ENCODE measurements at places on chromosomes 5 and 9. TPM values are rescaled to one million over a fixed set of nuclear protein-coding genes. Genes with fewer than 3 reads are reported as not detected.

Gene GPR21
- 4.3 TPM for total RNA-seq

Gene PCDHGC3
- 120 TPM for total RNA-seq

Gene TMEM174
- not detected for total RNA-seq

Gene CATSPER3
- not detected for total RNA-seq

Gene PALM2AKAP2
- total RNA-seq = 41.8 TPM

Gene SPINK7
- total RNA-seq = not detected

Gene IL33
- total RNA-seq = 152 TPM

DNA sequence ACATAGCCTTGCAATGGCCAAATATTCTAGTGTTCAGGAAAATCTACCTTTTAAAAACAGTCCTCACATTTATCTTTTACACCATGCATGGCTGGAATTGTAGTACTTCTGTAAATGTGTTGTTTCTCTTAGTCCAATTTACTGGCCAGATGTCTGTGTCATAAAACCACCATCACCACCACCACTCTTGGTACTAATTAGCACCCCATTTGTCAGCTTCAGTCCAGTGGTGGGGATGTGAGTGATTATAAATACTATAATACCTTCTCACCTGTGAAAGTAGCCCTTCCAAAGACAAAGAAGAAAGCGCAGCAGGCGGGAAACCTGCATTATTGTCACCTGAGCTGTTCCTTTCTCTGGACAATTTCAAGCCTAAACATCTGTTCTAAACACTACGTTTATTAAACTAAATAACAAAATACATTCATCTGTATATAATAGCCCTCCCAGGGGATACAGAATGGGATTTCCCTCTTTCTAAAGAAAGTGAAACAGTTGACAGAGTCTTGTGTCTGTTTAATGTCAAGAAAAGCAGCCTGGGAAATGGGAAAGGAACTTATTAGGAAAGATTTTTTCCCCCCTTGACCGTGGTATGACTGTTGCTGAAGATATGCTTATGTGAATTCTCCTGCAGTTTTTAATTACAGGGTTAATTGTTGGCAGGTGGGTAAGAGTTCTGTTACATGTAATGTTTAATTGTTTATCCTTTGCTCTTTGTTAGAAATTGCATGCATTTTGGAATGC, 144.5 kb upstream of the NUDT12 start:
- H3K4me1 ChIP-seq = no peaks in the 10 kb centered on the region
- no peak overlapping the region for H3K4me3 ChIP-seq
- H3K36me3 ChIP-seq = no peaks in the 10 kb centered on the region
- H3K27me3 ChIP-seq = no peaks in the 10 kb centered on the region

DNA sequence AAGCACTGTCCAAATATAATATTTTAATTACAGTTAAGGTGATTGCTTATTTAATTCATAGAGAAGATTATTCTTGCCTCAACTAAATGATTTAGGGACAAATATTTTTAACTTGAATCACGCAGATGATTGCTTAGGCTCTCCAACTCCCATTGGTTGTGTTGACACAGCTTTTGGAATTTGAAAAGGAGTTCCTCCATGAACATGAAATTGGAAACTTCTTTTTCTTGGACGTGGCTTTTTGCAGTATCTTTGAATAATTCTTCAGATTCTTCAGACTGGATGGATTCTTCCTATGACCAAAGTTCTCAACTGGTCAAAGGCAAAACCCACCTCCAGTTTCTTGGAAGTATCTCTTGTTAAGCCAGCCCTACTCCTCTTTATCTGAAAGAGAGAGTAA, 456.4 kb upstream of the KLF4 start:
- H3K27me3 ChIP-seq = no peaks in the 10 kb centered on the region
- no peak for DNase-seq
- H3K4me1 ChIP-seq = no peaks in the 10 kb centered on the region
- no peak overlapping the region for H3K4me3 ChIP-seq

- H3K27ac ChIP-seq = no peak overlapping the region
- no peak overlapping the region for H3K4me3 ChIP-seq
- H3K36me3 ChIP-seq = no peaks in the 10 kb centered on the region
- DNase-seq = no peak
- H3K27me3 ChIP-seq = no peaks in the 10 kb centered on the region
- H3K4me1 ChIP-seq = no peaks in the 10 kb centered on the region
Observed at GRCh38 chr5:113364466-113364865, 70.3 kb downstream of the TSSK1B start.

- no peak overlapping the region for H3K4me3 ChIP-seq
- H3K27me3 ChIP-seq = no peaks in the 10 kb centered on the region
- no peak for DNase-seq
- no peaks in the 10 kb centered on the region for H3K36me3 ChIP-seq
Observed at GRCh38 chr5:118905196-118905595, 83.2 kb downstream of the DTWD2 start.

GRCh38 chr9:31536471-31536870, 848.0 kb upstream of the ACO1 start:
- no peak for DNase-seq
- no peaks in the 10 kb centered on the region for H3K36me3 ChIP-seq
- H3K4me1 ChIP-seq = no peaks in the 10 kb centered on the region
- H3K27ac ChIP-seq = no peak overlapping the region
- no peak overlapping the region for H3K4me3 ChIP-seq

GRCh38 chr5:68368311-68369022, 152.9 kb downstream of the PIK3R1 start:
- H3K27ac ChIP-seq = no peak overlapping the region
- H3K4me1 ChIP-seq = no peaks in the 10 kb centered on the region
- H3K27me3 ChIP-seq = no peaks in the 10 kb centered on the region
- no peak for DNase-seq
- no peak overlapping the region for H3K4me3 ChIP-seq
- no peaks in the 10 kb centered on the region for H3K36me3 ChIP-seq

DNA sequence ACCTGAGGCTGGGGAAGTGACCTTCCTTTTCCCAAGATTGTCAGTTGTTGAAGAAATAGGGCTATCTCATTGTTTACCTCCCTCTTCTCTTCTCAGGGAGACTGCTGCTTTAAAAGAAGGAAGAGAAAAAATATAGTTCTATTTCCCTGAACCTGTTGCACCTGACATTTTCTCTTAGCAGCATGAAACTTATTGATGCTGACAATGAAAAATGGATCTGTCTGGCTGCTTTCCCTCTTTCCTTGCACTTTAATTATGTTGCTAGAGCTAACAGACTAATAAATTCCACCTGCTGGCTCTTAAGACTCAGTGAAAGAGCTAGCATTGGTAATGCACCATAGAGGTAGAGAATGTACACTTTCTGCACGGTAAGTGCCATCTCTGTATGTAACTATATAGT, 6.2 kb upstream of the CKMT2 start:
- no peaks in the 10 kb centered on the region for H3K27me3 ChIP-seq
- H3K36me3 ChIP-seq = no peaks in the 10 kb centered on the region
- no peak overlapping the region for H3K27ac ChIP-seq
- H3K4me1 ChIP-seq = no peaks in the 10 kb centered on the region
- no peak for DNase-seq
- no peak overlapping the region for H3K4me3 ChIP-seq

- H3K4me1 ChIP-seq = no peaks in the 10 kb centered on the region
- no peaks in the 10 kb centered on the region for H3K36me3 ChIP-seq
- H3K27me3 ChIP-seq = no peaks in the 10 kb centered on the region
- no peak overlapping the region for H3K4me3 ChIP-seq
- no peak overlapping the region for H3K27ac ChIP-seq
Observed at GRCh38 chr5:150562832-150563231, 54.9 kb downstream of the NDST1 start.

GRCh38 chr9:73701415-73702057, 549.9 kb downstream of the ANXA1 start:
- DNase-seq = no peak
- H3K36me3 ChIP-seq = no peaks in the 10 kb centered on the region
- H3K4me1 ChIP-seq = no peaks in the 10 kb centered on the region
- H3K27ac ChIP-seq = no peak overlapping the region
- H3K27me3 ChIP-seq = no peaks in the 10 kb centered on the region

- H3K4me1 ChIP-seq = no peaks in the 10 kb centered on the region
- H3K27ac ChIP-seq = no peak overlapping the region
- DNase-seq = no peak
- no peaks in the 10 kb centered on the region for H3K36me3 ChIP-seq
- H3K4me3 ChIP-seq = no peak overlapping the region
- H3K27me3 ChIP-seq = no peaks in the 10 kb centered on the region
Observed at GRCh38 chr9:85310573-85310972, 431.2 kb downstream of the AGTPBP1 start.
